Erythroblast (primary cell): ENCODE measurements at places on chromosomes 16 and 17.

- peak; percentile 62 for DNase-seq
Measured at GRCh38 chr17:7647018-7647417, 3.7 kb upstream of the ATP1B2 start.

DNA sequence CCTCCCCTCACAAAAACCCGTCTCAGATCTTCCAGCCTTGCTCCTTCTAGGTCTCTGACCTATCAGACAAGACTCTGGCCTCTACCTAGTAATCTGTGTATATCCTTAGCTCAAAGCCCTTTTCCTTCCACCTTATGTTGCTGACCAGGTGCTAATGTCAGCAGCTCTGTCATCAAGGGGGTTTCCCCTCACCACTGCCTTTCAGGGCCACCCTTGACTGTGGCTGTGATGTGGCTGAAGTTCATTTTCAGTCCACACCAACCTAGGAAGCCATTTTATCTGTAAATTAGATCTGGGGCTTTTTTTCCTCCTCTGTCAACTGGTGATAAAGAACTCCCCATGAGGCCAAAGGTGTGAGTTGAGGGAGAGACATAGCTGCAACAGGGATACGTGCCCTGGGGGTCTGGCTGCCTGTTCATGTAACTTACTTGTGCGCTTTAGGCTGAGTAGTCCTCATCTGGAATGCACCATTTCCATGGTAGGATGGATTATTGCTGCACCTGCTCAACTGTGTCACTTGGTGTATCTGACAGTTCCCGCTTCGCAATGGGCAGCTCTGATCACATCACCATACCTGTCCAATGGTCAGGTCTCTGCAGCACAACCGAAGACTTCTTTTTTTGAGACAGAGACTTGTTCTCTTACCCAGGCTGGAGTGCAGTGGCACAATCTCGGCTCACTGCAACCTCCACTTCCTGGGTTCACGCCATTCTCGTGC, 14.7 kb upstream of the RUNDC3A start:
- no peak for DNase-seq

GRCh38 chr16:12120217-12120981, 143.9 kb downstream of the SNX29 start:
- no peak for DNase-seq

- DNase-seq: no peak
Measured at GRCh38 chr16:86806838-86807351, 228.5 kb downstream of the FOXL1 start.

DNA sequence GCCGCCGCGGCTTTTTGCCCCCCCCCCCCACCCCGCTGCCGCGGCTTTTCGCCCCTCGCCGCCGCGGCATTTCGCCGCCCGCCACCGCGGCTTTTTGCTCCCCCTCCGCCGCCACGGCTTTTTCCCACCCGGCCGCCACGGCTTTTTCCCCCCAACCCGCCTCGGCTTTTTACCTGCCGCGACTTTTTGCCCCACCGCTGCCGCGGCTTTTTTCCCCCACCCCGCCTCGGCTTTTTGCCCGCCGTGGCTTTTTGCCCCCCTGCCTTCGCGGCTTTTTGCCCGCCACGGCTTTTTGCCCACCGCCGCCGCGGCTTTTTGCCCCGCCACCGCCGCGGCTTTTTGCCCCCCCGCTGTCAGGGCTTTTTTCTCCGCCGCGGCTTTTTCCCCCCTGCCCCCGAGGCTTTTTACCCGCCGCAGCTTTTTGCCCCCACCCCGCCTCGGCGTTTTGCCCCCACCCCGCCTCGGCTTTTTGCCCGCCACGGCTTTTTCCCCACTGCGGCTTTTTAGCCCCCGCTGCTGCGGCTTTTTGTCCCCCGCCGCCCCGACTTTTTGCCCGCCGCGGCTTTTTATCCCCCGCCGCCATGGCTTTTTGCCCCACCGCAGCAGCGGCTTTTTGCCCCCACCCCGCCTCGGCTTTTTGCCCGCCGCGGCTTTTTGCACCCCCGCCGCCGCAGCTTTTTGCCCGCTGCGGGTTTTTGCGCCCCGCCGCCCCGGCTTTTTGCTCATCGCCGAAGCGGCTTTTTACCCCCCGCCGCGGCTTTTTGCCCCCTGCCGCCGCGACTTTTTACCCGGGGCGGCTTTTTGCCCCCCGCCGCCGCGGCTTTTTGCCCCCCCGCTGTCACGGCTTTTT, 527.8 kb upstream of the WSB1 start:
- DNase-seq: no peak

DNA sequence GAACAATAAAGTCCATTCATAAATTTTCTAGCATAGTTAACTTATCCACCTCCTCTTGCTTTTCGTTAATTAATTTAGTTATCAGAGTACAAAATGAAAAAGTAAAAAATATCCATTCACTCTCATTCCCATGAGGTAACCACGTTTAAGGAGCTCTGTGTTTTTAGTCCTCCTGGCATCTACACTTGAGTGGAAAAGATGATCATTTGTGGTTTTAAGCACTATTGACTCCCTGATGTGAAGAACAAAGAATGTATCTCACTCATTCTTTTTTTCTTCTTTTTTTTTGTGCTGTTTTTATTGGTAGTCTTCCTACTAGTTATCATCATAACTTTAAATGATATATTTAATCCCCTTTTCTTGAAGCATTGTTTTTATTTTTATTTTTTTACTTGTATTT, 26.1 kb downstream of the QPRT start:
- DNase-seq: no peak

- no peak for DNase-seq
Measured at GRCh38 chr17:62321451-62321850, 58.9 kb upstream of the EFCAB3 start.
